ENCODE measurements at places on chromosomes 11 and 22.
A peak's percentile ranks its signal among the peaks of the same experiment; 100 is the strongest.

DNA sequence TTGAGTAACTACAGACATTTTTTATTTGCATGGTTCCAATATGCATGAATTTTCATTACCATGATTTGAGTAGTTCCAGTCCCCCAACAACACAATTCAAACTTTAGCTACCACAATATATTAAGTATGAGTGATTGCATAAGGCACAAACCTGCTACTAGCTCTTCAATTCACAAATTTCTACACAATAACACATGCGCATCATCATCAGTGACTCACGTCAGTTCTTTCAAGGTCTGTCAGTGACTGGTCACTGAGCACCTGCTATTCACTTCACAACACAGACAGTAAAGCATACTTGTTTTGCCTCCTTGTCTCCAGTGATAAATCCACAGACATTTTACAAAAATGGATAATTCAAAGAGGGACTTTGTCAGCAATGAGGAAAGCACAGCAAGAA, 435.1 kb upstream of the CCDC90B start:
- no peak for DNase-seq

- DNase-seq = no peak
These were observed 140.5 kb downstream of the TRIM44 start for GRCh38 chr11:35803115-35803514.

GRCh38 chr22:42321908-42322561, 51.6 kb upstream of the TCF20 start:
- DNase-seq = no peak

DNA sequence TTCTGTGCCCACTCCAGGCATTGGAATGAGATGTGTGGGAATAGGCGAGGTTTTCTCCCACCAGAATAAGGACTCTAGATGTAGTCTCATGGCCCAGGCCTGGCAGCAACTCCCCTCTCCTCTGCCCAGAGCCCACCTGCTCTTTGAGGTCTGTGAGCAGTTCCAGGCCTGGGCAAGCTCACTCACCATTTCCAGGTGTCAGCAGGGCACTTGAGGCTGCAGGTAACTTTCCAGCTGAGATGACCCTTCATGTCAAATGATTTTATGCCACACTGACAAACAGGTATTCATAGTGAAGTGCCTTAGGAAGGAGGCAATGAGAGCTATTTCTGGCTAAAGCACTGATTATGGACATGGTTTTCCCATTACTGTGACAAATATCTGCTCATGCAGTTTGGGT, 123.3 kb upstream of the CCDC90B start:
- no peak for DNase-seq

DNA sequence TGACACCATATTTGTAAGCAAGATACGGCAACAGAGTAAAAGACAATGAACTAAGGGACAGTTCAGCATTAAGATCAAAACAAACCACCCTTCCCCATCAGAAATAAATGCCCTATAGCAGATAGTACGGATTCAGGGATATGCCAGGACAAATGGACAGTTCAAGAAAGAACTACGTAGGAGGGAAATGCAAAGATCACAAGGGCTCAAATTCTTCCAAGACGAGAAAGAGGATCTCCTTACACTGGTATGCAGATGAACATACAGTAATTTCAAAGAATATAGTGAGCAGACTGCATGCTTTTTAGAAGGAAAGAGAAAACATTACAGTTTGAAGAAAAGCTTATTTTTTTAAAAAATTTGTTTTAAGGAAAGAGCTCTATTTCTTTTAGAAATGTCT, 124.7 kb upstream of the APOA1 start:
- DNase-seq = no peak

- no peak for DNase-seq
These were observed 43.3 kb downstream of the RAB38 start for GRCh38 chr11:88131764-88132470.

DNA sequence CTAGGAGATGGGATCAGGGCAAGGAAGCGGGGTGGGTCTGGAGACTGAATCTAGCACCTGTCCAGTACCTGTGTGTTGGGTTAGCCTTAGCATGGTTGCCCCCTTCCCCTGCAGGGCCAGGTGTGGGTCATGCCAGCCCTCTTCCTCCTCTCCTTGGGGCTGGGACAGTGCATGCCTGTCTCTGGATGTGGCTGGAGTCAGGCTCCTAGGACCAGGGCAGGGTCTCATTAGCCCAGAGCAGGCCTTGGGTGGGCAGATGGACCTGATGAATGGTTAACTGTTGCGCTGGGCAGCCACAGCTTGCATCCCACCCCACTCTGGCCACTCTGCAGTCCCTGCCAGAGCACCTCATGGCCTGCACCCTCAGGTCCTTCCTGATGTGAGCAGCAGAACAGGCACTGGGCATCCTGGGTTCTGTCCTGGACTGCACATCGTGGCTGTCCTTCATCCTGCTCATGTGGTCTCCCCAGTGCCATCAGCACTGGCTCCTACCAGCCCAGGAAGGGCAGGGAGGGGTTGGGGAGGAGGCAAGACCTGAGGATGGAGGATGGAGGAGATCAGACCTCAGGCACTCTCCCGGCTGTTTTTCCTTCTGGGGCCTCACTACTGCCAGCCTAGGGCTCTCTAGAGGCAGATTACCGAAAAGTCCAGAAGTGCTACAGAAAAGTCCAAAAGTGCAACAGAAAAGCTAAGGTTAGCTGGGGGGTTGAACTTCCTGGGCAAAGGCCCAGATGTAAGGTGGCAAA, 12.8 kb upstream of the CHRM1 start:
- no peak for DNase-seq

- peak; percentile 79 for DNase-seq
These were observed 6.5 kb upstream of the MFNG start for GRCh38 chr22:37492428-37493344.

DNA sequence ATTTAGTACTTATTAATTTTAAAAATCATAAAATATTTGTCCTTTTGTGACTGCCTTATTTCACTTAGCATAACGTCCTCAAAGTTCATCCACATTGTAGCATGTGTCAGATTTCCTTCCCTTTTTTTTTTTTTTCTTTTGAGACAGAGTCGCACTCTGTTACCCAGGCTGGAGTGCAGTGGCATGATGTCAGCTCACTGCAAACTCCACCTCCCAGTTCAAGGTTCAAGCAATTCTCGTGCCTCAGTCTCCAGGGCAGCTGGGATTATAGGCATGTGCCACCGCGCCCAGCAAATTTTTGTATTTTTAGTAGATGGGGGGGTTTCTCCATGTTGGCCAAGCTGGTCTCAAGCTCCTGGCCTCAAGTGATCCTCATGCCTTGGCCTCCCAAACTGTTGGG, 10.6 kb downstream of the RAB6A start:
- DNase-seq = no peak

DNA sequence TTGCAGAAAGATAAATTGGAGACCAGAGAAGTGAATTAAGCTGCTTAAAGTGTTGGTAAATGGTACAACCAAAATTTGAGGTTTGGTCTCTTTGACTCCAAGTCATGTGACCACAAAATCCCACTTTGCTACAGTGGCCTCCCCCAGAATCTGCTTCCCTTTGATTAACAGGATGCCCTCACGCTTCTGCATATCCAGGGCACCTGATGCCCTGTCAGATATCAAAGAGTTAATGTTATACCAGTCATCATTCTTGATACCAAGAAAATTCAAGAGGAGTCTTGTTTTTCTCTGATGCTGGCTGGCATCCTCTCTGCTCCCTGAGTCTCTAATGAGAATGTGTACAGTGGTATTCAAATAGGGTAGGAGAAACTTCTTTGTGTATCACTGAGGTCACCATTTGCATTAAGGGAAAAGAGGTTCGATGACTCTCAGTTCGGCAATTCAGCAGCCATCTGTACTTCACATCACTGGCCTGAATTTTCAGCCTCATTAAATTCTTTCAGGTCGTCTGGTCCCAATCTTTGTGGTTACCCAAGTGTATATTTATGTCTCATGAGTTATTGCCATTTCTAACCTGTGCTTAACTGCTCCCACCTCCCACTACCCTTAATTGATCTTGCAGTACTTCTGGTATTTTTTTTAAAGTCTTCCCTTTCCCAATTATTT, 73.9 kb downstream of the BDNF start:
- DNase-seq = no peak

Measured in H9 (cell line).